ENCODE measurements at places on chromosomes 3 and 15.

GRCh38 chr3:192917028-192917403 is 640 bp downstream of the MB21D2 start:
- no peak for DNase-seq

DNA sequence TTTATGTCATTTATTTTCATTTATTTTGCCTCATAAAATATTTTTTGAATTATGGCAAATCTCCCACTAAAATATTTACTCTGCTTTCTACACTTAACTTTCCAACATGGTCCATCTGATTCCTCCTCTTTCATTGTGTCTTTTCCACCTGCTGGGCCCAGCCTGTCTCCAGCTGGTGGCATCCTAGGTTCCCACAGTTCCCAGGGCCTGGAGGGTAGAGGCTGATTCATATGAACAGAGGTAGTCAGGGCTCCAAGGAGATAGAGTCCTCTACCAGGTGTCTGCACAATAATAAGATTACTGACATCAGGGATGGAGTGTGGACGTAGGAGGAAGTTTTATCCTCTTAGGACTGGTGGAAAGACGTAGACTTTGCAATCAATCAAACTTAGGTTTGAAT is 14.3 kb downstream of the ZBTB38 start:
- no peak for DNase-seq

GRCh38 chr3:48991851-48992545 is 2.0 kb downstream of the P4HTM start:
- peak; percentile 23 for DNase-seq

DNA sequence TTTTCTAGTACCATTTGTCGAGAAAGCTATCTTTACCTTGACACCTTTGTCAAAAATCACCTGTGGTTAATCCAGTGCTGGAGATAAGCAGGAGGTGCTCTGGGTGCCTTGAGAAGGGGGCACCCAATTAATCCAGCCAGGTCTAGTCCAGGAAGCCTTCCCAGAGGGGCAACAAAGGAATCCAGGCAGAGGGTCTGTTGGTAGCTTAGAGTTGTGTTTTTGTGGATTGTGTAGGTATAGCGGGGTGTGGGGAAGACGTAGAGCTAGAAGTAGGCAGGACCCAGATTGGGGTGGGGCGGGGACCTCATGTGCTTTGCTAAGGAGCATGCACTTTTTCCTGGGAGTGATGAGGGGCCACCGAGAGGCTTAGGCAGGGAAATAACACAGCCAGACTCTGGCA is 6.0 kb upstream of the PIGZ start:
- no peak for DNase-seq

DNA sequence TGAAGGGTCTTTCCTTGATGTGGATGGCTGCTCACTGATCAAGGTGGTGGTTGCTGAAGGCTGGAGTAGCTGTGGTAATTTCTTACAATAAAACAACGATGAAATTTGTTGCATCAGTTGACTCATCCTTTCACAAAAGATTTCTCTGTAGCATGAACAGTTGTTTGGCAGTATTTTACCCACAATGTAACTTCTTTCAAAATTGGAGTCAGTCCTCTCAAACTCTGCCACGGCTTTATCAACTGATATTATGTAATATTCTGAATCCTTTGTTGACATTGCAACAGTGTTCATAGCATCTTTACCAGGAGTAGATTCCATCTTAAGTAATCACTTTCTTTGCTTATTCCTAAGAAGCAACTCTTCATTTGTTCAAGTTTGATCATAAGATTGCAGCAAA is 252.6 kb downstream of the UBE2E2 start:
- peak; percentile 95 for DNase-seq

DNA sequence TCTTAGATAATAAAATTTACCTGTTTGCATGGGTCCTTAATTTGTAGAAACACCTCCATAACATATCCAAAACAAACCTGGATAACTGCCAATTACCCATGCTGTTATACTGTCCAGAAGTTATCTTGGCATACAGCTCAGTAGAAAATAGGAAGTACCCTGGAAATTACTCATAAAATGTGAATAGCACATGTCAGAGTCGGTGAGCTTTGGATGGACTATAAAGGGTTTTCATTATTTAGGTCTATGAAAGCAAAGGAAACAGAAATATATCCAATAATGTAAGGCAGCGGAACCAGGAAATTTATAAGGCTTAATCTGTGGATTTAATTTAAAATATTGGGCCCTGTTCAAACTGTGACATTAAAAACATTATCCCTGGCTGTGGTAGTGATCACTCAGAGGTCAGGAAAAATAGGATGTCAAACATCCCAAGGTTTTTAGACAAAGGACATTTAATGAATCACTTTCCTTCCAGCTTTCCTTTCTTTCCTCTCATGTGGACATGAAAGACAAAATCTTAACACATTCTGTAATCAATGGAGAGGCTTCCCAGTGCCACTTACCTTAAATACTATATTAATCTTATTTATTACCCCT is 459.0 kb upstream of the DPH6 start:
- DNase-seq, result no peak

GRCh38 chr3:48919215-48920138 is 835 bp downstream of the ARIH2 start:
- peak; percentile 48 for DNase-seq

- DNase-seq, result no peak
These were observed 47.4 kb upstream of the TPM1 start for GRCh38 chr15:62994975-62995681.

- DNase-seq, result no peak
These were observed 44.4 kb upstream of the SPRED1 start for GRCh38 chr15:38208206-38208605.

DNA sequence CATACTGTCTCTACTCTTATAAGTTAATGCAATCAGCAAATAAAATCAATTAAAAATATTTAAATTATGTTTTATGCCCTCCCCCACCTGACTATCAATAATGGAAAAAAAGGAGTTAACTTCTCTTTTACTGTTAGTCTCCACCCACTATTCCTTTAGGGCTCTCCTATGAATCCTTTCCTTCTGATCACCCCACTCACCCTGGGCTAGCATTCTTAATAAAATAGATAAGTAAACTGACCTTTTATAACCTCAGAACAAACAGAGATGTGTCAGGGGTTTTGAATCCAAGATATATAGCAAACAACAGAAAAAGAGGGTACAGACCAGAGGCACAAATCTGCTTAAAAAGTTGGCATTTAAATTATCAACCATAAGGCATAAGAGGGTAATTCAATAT is 116.1 kb upstream of the PLXND1 start:
- no peak for DNase-seq

- no peak for DNase-seq
These were observed 46.2 kb upstream of the PRTG start for GRCh38 chr15:55789066-55789660.

DNA sequence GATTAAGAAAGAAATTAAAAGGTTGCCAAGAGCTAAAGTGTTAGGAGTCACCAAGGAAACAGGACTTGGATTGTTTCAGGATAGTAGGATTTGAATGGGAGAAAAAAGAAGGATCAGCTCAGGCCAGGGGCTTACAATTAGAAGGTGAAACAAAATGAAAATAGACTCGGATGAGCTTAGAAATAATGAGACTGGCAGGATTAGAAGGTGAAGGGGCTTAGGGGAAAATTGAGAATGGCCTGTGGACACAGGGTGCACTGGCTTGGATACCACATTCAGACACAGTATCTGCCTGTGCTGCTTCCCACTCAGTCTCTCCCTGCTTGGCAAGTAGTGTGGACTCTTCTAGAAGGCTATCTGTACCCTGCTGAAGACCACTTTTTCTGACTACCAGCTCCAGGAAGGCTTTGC is 206.1 kb upstream of the ATP10A start:
- no peak for DNase-seq

DNA sequence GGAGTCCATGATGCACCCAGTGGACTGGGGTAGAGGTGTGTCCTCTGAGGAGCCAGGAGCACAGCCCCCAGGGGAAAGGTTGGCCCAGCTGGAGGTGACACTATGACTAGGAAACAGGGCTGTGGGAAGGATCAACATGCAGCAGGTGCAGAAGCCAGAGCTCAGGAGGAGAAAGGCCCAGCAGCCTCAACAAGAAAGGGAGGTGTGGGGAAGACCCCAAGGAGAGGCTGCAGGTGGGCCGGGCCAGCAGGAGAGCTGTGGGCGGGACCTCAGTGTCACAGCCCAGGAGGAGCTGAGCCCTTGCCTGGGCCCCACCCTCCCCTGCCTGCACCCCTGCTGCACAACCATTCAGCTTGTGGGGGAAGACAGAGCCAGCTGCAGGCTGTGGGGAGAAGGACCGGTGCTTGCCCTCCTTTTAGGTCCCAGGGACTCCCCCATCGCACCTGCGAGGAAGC is 18.4 kb upstream of the KLF13 start:
- no peak for DNase-seq

GRCh38 chr3:170296703-170297102 is 60.8 kb upstream of the SKIL start:
- DNase-seq, result no peak

DNA sequence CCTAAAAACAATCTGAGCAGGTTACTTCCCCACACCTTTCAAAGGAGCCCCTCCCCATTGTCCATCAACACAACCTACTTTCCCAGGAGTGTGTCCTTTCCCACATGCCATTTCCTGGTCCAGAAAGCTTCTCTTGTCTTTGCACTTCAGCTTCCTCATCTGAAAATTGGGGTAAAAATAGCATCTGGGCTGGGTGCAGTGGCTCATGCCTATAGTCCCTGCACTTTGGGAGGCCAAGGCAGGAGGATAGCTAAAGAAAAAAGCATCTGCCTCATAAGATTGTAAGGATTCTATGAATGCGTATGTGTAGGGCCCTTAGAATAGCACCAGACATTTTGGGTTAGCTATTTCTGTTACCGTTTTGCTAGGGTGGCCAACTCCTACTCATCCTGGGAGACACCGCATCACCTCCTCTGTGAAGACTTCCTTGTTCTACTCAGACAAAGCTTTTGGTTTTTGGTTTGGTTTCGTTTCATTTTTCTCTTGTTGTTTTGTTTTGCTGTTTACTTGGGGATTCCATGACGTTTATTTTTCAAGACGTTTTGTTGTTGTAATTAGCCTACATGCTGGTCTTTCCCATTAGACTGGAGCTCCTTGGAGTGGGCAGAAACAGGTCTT is 224.4 kb upstream of the TLE3 start:
- DNase-seq, result no peak

- no peak for DNase-seq
These were observed 6.6 kb downstream of the CPNE9 start for GRCh38 chr3:9710174-9710739.

GRCh38 chr3:127005864-127006500 is 23.1 kb downstream of the PLXNA1 start:
- no peak for DNase-seq

GRCh38 chr15:100686725-100687473 is 84.5 kb downstream of the ASB7 start:
- peak; percentile 90 for DNase-seq

- no peak for DNase-seq
These were observed 122.3 kb upstream of the AADACL2 start for GRCh38 chr3:151611419-151611818.

GRCh38 chr15:82870727-82871320 is 61.4 kb downstream of the WHAMM start:
- DNase-seq, result peak; percentile 27

- peak; percentile 60 for DNase-seq
These were observed 53.9 kb upstream of the FRMD4B start for GRCh38 chr3:69439643-69440270.

GRCh38 chr3:141602706-141603105 is 115.9 kb downstream of the RASA2 start:
- DNase-seq, result peak; percentile 7

DNA sequence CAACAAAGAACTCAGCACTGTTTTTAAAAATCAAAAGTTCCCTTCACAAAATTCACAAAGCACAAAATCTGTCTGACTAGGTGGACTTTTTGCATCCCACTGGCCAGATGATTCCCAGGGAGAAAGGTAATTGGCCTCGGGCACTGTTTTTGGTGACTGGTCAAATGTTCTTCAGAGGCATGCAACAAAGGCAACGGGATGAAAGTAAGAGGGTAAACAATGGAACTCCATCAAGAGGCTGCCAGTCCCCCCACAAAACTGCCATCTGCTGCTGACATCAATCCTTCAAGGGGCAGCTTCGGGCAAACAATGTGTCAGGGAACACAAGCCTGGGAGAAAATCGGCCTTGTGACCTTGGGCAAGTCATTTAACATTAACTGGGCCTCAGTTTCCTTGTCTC is 3.3 kb downstream of the SRGAP3 start:
- DNase-seq, result no peak

GRCh38 chr15:63189941-63190768 is 749 bp downstream of the RAB8B start:
- peak; percentile 19 for DNase-seq

DNA sequence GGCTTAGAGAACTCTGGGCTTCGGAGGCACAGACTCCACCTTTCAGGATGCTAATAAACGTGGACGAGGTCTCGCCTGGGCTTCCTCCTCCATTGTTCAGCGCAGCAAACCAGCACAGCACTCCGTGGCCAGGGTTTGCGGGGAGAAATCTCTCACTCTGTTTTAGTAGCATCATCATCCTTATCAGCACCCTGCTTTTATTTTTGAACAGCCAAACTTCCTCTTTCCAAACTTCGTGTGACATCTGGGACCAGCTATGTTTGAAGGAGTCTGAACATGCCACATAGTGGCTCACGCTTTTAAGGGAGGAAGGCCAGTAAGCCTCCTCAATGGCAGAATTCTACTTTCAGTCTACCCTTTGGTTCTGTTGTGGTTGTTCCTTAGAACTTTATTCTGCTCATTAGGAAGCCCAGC is 149.0 kb downstream of the PGPEP1L start:
- peak; percentile 47 for DNase-seq

DNA sequence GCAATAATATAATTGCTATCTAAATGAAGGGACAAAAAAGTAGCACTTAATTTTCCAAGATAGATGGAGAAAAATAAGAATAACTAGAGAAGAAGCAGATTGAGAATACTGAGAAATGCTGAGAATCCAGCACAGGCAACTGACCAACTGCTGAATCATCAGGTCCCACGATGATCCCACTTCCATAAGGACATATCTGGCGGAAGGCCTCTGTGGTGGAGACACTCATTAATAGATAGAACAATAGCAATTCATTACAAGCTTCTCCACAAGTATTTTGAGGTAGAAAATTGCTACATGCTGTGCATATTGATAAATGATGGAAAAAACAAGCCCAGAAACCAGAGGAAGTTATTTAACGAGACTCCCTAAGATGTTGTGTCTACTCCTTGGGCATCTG is 105.9 kb downstream of the DUT start:
- peak; percentile 80 for DNase-seq

DNA sequence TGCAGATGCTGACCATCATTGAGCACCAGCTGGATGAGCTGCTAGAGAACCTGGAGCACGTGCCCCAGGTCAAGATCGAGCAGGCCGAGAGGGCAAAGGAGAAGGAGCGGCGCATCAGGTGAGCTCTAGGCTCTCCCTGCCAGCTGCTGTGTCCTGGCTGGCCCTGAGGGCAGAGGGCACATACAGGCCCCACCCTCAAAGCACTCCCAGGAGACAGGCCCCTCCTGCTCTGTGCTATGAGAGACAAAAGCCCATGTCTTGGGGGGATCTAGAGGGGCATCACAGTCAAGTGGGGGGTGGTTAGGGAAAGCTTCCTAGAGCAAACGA is 39.5 kb downstream of the CFAP100 start:
- no peak for DNase-seq
